ENCODE measurements at places on chromosomes 4 and X.

DNA sequence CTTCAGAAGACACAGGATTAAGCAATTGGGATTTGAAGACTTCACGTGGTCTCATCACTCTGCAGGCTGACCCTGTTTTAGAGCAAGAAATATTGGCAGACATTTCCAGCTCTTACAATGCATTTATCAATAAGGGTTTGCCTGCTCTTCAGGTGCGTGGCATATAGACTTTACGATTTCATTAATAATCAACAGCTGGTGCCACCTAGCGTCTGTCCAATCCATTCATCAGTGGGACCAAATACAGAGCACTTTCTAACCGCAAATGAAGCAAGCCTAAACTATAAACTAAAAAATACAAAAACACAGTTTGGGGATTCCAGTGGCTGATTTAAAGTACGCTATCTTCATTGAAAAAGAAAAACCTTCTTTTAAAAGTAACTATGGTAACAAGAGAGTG is 125.4 kb upstream of the DMD start:
- no peak for DNase-seq

- DNase-seq, result no peak
Measured at GRCh38 chrX:136863826-136864225, 16.7 kb downstream of the RBMX start.

- no peak for DNase-seq
Measured at GRCh38 chr4:45033676-45034419, 307.5 kb upstream of the GNPDA2 start.

- DNase-seq, result no peak
Measured at GRCh38 chr4:126533146-126533805, 1099.5 kb upstream of the INTU start.

GRCh38 chr4:3404546-3404945 is 37.2 kb upstream of the HGFAC start:
- no peak for DNase-seq

DNA sequence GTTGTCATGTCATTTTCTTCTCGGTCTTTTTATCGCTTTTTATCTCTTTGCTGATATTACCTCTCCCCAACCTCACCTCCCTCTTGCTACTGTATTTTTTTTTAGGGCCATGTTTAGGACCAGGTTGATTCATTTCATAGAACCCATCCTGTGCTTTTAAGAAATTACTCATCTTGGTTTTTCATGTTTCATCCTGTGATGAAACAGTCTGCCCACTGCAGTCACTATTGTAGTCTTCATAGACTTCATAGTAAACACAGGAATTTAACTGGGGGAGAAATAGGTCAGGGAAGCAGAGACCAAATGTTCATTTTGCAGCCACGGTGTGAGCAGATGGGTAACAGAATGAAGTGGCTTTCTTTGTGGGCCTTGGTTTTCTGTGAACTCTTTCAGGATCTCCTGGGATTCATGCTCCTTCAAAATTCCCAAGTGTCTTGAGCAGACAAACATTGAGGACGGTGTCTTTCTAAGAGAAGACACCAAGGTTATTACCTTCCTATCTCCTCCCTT is 161.8 kb downstream of the NAA11 start:
- no peak for DNase-seq

DNA sequence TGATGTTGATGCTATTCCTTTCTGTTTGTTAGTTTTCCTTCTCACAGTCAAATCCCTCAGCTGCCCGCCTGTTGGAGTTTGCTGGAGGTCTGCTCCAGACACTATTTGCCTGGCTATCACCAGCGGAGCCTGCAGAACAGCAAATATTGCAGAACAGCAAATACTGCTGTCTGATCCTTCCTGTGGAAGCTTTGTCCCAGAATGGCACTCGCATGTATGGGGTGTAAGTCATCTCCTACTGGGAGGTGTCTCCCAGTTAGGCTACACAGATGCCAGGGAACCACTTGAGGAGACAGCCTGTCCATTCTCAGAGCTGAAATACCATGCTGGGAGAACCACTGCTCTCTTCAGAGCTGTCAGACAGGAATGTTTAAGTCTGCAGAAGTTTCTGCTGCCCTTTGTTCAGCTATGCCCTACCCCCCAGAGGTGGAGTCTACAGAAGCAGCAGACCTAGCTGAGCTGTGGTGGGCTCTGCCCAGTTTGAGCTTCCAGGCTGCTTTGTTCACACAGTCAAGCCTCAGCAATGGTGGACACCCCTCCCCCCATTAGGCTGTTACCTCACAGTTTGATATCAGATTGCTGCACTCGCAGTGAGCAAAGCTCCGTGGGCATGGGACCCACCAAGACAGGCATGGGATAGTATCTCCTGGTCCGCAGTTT is 74.9 kb downstream of the SPIN3 start:
- no peak for DNase-seq

GRCh38 chrX:576904-577560 is 53.6 kb upstream of the SHOX start:
- DNase-seq, result no peak

GRCh38 chr4:169070071-169070894 is 60.2 kb upstream of the CBR4 start:
- DNase-seq, result no peak

DNA sequence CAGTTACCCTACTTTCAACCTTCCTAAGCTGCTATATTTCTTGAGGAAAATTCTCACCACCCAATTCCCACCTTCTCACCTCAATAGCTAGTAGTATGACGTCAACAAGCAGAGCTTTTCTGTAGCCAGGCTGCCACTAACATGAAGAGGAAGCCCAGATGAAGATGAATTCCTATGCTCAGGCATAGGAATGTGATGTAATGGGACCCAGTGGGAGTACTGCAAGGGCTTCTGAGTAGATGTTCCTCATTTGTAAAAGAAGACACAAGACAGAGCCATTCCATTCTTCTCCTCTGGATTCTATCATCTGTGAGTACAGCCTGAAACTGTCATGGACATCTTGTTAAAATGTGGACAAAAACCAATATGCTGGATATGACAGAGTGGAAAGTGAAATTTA is 81.6 kb upstream of the KLF3 start:
- no peak for DNase-seq

DNA sequence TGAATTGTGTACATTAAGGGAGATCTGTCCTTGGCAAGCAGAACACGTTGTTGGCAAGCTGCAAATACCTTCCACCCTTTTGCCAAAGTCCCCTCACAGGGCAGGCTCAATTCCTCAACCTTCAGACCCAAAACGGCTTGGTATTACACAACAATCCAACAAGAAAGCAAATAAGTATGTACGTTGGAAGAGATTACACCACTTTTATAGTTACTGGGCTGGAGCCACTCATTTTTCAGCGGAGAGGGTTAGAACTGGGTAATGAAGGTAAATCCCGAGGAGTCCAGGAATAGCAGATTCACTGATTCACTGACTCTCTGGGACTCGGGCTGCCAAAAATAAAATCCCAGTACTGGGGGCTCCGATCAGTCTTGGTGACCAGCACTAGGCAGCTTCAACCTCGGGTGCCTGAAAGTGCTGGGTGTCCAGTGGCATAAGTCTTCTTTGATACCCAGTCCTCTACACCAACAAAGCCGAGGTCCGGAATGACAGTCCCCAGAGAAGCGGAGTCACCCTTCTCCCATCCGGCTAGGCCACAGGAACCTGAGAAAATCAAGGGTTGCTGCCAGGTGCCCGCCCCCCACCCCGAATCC is 587 bp downstream of the TIMM8A start:
- DNase-seq, result no peak

DNA sequence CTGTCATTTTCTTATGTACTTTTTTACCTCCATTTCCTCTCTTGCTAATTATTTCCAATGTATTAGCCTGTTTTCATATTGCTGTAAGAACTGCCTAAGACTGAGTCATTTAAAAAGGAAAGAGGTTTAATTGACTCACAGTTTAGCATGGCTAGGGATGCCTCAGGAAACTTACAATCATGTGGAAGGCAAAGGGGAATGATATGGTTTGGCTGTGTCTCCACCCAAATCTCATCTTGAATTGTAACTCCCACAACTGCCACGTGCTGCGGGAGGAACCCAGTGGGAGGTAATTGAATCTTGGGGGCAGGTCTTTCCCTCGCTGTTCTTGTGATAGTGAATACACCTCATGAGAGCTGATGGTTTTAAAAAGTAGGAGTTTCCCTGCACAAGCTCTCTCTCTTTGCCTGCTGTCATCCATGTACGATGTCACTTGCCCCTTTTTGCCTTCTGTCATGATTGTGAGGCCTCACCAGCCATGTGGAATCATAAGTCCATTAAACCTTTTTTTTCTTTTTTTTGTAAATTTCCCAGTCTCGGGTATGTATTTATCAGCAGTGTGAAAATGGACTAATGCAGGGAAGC is 870.0 kb upstream of the INTU start:
- DNase-seq, result no peak

GRCh38 chr4:137644201-137644600 is 111.9 kb upstream of the PCDH18 start:
- no peak for DNase-seq

DNA sequence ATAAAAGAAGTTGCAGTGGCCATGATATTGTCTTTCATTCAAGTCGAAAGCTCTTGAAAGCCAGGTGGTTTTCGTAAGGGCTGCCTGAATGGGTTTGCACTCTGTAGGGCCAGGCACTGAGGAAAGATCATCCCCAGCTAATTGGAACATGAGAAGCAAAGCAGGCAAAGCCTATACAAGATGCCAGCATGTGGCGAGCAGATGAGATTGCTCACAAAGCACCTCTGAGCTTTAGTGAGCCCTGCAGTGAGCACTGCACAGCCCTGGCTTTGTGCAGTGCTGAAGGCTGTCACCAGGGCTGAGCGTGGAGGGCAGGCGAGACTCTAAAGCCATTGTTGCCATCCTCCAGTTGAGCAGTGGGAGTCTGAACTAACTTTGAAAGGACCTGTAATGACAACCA is 53.8 kb downstream of the HADH start:
- no peak for DNase-seq

DNA sequence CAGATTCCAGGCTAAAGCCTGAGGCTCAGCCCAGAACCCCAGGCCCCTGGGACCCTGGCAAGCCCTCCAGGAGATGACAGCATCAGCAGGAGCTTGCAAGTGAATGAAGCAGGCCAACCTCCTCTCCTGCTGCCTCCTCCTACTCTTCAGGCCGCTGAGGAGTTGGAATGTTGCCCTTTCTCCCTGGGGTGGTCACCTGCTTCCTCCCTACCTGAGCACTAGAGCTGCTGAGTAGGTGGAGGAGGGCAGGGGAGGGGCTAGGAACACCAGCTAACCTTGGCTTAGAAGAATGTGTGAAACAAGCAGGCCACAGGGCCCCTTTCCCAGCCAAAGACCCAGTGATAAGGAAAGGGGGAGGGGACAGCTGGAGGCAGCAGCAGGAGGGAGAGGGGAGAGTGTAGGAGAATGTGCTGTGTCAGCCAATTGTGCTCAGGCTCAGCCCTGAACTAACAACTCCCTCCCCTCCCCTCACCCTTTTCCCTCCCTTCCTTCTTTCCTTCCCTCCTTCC is 58.0 kb downstream of the PJA1 start:
- no peak for DNase-seq

DNA sequence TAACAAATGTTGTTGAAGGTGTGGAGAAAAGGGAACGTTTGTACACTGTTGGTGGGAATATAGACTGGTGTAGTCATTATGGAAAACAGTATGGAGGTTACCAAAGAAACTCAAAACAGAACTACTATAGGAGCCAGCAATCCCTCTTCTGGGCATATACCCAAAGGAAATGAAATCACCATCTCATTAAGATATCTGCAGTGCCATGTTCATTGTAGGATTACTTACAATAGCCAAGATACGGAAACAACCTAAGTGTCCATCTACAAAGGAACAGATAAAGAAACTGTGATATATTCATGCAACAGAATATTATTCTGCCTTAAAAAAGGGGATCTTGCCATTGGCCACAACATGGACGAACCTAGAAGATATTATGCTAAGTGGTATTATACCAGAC is 22.2 kb downstream of the APBB2 start:
- DNase-seq, result no peak

GRCh38 chrX:154043003-154043763 is 23.5 kb upstream of the IRAK1 start:
- DNase-seq, result no peak

GRCh38 chr4:148007314-148007760 is 275.4 kb downstream of the ARHGAP10 start:
- DNase-seq, result no peak

- DNase-seq, result no peak
Measured at GRCh38 chr4:7367406-7367805, 67.3 kb downstream of the PSAPL1 start.

- no peak for DNase-seq
Measured at GRCh38 chrX:137387646-137388045, 178.3 kb upstream of the ZIC3 start.

GRCh38 chr4:32135642-32136041 is 1415.5 kb downstream of the PCDH7 start:
- DNase-seq, result no peak

DNA sequence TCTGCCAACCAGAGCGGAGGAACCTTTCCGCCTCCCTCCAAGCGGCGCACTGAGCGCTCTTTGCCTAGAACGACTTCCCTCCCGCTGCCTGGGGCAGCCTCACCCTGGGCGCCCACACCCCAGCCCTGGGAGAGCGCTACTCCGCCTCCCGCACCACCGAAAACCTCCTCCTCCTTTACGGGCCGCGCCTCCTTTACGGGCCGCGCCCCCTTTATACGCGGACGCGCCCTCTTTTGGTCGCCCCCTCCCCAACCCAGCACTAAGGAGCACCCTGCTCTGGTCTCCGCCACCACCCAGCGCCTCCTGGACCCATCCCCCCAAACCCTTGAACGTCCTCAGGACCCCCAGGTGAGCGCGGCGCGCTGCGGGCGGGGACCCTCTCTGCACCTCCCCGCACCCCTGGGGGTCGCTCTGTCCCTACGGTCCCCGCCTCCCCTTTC is 586 bp upstream of the NSG1 start:
- no peak for DNase-seq

DNA sequence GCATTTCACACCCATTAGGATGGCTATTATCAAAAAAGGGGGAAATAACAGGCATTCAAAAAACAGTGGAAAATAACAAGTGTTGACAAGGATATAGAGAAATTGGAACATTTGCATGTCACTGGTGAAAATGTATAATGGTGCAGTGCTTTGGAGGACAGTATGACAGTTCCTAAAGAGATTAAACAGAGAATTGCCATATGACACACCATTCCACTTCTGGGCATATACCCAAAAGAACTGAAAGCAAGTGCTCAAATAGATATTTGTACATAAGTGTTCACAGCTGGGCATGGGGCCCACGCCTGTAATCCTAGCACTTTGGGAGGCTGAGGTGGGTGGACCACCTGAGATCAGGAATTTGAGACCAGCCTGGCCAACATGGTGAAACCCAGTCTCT is 348.1 kb downstream of the NR3C2 start:
- DNase-seq, result no peak

- DNase-seq, result no peak
Measured at GRCh38 chrX:31353095-31353494, 281.3 kb upstream of the FTHL17 start.
